ENCODE measurements at places on chromosomes 1 and 21.

GRCh38 chr1:47703981-47704596, 266.2 kb downstream of the FOXD2 start:
- no peak for DNase-seq

GRCh38 chr1:211474451-211474850, 17.5 kb downstream of the RD3 start:
- no peak for DNase-seq

DNA sequence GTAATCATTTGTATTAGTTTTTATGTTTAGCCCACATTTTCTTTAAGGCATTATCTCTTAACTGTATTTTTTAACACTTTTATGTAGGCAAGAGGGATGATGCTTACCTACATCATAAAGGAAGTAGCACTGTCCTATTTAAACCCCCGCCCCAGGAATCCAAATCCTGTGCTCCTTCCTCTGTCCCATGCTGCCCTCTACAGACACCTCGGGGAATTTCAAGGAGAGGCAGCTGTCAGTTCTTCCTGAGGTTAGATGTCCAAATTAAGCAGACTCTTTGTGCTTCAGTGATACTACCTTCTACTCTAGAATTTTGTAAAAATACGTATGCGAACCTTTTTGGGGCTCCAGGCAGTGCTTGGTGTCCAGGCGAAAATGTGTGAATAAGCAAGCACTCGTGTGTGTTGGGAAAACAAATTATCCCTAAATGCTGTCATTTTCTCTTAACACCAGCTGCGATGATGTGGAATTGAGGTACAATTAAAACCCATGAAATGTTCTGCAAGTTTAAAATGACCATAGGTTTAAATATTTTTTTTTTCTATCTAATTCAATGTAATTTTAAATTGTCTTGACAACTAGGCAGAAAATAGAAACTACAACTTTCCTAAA, 19.2 kb downstream of the CRCT1 start:
- DNase-seq = peak; percentile 9

DNA sequence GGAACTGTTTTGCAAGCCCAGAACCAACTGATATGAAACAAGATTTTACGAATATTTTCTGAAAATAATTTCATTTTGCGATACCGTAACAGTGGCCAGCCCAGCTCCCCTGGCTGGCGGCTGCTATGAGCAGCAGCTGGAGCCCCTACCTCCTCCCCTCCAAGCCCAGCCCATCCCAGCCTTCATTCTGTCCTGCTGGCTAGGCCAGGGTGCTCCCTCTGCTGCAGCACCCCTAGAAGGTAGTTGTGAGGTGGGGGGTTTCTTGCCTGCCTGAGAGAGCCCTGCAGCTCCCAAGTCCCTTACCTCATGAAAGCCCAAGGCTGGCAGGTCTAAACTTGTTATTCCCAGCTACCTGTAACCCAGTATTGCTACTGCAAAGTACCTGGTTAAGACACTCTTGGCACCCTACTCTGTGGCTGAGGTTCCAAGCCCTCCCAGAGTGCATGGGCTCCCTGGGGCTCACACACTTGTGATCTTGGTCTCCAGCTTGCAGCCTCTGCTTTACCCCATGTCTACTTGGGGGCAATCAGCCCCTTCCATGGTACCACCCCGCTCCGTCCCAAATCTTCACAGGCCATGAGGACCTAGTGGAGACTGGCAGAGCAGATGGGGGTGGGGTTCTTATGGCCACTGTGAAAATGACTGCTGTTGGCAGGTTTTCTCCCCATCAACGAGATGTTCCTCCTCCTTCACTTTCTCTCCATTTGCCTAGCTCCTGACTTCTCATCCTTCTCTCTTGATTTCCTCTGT, 239.8 kb downstream of the TRABD2B start:
- no peak for DNase-seq
